COR-L47 (cell line): ENCODE measurements at places on chromosomes 3 and 15.

DNA sequence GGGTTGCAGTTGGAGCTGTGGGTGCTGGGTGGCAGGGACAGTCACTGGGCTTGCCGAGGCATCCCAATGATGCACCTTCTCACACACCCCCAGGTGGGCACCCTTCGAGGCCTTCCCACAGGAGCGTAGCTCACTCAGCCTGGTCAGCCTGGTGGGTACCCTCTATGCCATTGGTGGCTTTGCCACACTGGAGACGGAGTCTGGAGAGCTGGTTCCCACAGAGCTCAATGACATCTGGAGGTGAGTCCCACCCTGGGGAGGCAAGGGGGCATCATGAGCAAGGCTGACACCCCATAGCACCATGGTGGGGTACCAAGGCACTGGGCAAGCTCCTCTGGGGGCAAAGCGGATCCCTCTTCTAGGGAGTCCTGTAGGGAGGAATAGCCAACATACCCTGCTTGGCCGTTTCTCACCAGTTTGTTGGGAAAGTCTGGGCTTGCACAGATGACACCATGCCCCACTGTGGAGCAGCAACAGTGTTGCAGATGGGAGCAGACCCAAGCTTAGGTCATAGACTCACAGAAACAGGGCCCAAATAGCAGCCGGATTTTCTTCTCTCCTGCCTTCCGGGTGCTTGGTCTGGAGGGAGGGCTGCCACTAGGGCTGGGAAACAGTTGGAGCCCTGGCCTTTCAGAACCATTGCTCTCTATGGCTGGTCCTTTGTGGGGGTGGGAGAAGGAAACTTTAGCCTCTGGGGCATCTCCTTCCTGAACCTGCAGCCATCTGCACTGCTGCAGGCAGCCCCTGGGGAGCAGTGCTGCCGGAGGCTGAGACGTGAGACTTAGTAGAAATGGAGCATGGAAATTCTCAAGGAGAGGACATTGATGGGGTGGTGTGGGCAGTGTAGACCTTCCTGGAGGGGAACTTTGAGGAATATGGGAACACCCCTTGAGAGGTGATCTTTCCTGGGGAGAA is 5.7 kb downstream of the KLHL40 start:
- DNase-seq: no peak

DNA sequence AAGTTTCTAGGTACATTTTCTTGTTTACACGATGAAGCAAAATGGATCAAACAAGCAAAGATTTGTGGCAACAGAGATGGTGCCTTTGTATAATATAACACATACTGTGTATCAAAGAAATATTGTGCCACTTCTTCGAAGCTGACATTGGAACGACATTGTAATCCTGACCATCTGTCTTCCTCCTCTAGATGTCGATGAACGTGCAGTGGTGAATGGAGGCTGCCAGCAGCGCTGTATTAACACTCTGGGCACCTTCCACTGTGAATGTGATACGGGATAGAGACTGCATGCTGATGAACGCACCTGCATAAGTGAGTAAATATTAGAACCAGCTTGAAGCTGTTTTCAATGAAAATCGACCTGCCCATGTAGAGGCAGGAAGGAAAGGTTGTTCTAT is 613.3 kb upstream of the GOLIM4 start:
- DNase-seq: peak; percentile 83

- peak; percentile 54 for DNase-seq
These were observed 1.8 kb downstream of the ANP32A start for GRCh38 chr15:68818769-68819494.

GRCh38 chr15:80989081-80989517 is 520 bp downstream of the MESD start:
- no peak for DNase-seq

DNA sequence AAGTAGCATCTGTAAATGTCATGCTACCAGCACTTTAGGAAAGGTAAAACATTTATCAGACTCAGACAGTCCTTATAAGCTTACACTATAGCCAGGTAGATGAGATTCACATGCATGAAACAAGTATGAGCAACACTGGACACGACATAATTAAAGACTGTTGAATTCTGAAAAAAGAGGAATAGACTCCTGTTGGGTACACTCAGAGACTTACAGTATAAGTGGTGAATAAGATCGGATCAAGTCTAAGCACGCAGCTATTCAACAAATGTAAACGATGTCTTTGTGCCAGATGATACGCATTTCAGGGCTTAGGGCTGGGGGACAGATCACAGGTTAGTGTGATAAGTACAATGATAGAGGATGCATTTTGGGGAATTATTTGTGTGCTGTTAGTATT is 43.2 kb upstream of the SPPL2A start:
- DNase-seq: no peak

- no peak for DNase-seq
These were observed 98.4 kb downstream of the DHX30 start for GRCh38 chr3:47901280-47901833.

DNA sequence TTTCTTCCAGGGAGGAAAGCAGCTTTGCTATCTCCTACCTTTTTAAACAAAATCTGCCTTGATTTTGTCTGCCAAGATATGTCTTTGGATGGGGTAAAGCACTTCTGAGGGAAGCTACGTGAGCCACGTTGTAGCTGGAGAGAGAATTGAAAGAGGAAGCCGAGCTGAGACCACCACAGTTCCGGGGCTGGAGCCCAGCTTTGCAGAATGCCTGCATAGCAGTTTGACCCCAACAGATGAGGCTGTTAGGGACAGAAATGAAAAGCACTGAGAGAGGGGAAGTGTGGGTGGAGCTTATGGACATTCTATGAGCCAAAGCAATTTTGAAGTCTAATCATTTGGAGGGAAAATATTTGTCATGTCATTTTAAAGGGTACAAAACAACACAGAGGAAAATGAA is 45.4 kb downstream of the LIPC start:
- DNase-seq: peak; percentile 1

GRCh38 chr3:47377186-47377585 is 3.6 kb upstream of the PTPN23 start:
- no peak for DNase-seq

DNA sequence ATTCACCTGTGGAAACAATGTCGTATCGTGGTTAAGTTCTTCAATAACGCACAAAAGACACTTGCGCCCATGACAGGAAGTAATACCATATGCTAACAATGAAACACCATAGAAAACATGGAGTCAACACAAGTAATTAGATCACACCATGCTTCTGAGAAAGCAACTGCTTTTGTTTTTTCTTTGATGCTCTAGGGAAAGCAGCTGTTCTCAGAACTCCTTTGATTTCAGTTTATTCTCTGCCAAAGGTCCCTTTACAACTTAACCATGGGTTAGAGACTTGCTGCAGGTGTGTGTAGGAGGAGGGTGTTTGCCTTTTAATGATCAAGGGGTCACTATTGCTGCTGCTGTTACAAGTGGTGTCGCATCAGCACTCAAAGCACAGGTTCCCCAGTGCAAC is 324.0 kb upstream of the SLCO3A1 start:
- no peak for DNase-seq

DNA sequence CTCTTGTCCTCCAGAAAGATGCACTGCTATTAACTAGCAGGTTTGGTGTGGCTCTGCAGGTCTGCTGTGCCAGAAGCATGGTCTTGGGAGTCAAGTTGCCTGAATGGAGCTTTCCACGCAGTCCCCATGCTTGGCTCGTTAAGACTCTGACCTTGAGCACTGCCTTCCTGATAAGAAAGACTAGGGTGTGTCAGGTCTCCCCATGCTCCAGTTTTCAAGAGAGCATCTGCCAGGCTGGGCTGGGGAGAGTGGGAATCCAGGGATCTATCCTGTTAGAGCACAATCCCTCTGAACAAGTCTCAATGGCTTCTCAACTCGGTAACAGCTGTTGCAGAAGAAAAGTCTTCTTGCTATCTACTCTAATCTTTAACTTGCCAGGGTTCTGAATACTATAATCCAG is 98.2 kb downstream of the TJP1 start:
- no peak for DNase-seq

DNA sequence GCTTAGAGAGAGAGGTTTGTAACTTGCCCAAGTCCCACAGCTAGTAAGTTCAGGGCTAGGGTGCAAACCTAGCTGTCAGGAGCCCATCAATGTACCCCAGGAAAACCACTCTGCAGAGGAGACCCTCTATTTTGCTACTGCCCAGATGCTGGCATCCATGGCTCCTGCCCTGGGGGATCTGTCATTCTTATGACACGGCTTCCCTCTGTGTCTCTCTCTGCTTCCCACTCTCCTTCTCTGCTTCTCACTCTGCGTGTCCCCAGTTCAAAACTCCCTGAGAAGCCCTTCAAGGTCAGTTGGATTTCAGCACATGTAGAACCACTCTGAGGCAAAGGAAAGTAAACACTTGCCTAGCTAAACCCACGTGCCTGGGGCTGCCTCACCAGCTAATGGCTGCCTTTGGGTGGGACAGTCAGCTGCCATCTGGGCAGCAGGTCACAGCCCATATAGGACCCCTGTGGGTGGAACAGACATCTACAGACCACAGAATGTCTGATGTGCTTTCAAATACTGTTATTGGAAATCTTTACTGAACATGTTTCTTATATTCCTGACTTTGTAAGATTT is 29.4 kb upstream of the SLCO2A1 start:
- no peak for DNase-seq

GRCh38 chr3:12978682-12979081 is 94.5 kb downstream of the IQSEC1 start:
- DNase-seq: no peak

GRCh38 chr3:39528844-39529243 is 61.4 kb downstream of the MOBP start:
- no peak for DNase-seq

DNA sequence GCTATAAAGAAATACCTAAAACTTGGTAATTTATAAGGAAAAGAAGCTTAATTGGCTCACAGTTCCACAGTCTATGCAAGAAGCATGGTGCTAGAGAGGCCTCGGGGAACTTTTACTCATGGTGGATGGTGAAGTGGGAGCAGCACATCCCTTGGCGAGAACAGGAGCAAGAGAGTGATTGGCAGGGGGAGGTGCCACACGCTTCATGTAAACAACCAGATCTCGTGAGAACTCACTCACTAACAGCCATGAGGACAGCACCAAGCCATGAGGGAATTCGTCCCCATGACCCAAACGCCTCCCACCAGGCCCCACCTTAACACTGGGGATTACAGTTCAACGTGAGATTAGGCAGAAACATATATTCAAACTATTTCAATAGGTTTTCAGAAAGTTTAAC is 28.0 kb downstream of the GABRB3 start:
- DNase-seq: no peak

DNA sequence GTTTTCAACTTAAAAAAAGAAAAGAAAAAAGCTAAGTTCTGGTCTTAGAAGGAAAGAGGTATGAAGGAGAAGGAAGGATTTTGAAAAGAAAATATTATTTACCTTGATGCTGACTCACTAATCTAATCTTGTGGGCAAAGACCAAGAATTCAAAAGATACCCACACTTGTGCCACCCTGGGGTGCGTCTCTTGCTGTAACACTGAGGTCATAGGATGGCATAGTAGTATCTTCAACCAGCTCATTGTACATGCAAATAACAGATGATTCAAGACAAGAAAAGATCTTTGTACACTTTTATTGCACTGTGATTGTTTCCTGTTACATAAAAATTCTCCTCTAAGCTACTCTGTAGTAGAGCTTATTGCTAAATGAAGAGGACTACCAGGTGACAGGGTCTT is 17.3 kb downstream of the PLS1 start:
- DNase-seq: no peak

- DNase-seq: no peak
These were observed 17.1 kb downstream of the TJP1 start for GRCh38 chr15:29805043-29805707.

GRCh38 chr3:106282943-106283342 is 414.1 kb upstream of the CBLB start:
- no peak for DNase-seq

DNA sequence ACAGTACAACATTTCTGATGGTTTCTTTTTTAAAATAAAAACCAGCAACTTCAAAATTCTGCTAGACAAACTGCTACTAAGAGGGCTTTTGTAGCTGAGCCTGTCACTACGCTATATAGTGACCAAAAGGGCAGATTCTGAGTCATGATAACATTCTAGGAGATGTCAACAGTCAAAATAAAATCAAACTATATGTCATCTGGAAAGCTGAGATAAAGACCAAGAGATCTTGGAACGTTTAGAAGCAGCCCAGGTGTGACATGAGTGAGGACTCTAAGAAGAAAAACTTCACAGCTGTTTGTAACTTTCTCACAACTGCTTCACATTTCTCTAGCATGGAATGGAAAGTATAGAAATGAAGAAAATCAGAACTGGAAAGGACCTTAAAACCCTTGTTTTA is 84.6 kb downstream of the FILIP1L start:
- no peak for DNase-seq

DNA sequence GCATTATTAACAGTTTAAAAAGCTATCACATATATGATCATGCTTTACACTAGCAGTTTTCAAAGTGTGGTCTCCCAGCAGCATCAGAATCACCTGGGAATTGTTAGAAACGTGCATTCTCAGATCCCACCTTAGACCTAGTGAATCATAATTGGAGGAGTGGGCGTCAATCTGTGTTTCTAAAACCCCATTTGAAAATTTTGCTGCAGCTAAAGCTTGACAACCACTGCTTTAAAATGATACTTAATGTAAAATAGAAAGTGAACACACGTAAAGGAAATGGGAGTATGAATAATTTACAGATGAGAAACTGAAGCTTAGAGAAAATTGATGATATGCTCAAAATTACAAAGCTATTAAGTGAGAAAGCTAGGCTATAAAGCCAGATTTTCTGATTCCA is 62.3 kb downstream of the SLC9C1 start:
- DNase-seq: no peak

- no peak for DNase-seq
These were observed 68.8 kb downstream of the TJP1 start for GRCh38 chr15:29753506-29753905.

DNA sequence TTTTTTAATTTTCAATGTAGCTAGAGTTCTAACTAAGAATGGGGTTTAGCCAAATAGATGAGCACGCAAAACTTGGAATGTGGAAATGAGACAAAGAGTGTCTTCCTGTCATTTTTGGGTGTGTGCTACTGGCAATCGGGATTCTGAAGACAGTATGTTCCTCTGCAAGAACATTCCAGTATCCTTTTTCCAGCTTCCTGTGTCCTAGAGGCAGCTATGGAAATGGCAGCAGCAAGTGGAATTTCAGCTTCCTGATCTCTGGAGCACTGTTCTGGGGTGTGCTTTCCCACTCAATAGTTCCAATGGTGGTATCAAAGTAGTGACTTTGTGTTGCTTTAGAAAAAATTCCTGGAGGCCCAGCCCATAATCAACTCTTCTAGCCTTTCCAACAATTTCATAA is 642.9 kb upstream of the KCNMB2 start:
- no peak for DNase-seq
